ENCODE measurements at places on chromosomes 7 and 10.

DNA sequence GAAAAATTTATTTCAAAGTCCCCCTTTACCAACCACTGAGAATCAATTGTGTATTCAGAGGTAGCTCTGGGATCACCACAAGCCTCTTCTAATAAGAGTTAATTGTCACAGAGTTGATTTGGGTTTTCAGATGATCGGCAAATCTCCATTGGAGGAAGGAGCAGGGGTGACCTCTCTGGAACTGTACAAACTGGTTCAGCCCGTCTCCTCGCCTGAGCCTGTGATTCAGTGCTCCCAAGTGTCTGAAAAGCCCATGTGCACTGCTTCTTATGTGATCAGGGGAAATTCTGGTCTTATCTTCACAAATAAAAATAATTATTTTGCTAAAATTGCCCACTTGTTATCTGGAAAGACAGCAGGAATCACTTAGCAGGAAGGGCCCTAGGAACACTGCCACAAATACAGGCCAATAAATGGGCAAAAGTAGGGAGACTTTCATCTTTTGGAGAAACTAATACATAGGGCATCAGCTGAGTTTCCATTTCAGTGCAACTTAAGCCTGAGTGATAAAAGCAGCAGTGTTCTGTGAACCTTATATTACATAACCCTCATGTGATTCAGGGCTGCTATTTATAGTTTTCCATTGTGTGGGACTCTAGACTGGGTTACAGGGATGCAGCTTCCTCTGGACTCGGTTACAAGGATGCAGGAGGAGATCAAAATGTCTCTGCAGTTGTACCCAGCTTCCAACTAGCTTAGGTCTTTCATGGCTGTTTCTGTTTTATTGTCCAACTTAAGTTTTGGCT, 32.3 kb downstream of the CDK1 start:
- no peak for DNase-seq

DNA sequence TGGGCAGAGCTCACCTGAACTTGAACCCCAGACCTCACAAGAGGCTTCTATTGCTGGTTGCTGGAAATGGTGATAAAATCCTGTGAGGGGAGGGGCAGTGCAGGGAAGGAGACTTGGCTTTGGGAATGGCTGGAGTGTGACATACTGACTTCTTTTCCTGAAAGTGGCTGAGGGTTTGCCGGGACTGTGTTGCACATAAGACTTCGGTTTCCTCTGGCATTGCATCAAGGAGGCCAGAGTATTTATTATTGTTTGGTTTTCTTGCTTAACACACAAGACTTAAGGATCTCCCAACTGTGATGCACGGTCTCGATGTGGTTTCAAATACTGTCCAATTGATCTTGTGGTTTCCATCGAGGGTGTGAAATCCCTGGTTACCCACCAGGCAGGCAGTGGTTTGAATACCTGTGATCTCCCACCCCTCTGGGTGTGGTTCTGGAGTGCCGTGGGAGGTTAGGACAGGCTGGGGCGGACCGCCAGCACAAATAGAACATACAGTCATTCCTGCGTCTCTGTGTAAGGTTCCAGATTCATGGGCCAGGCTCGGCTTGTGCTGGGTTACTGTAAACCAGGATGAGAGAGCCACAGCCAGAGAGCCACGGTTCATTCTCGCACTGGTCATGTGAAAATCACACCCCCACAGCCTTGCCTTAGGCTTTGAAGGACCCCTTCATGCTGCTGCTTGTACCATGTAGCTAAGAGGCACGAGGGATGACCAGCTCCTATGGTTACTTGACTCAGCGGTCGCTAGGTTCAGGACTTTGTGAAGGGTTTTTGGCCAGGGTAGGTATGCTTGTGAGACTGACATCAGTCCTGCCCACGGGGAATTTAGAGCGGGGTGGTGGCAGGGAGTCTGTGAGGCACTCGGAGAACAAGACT, 39.2 kb downstream of the WBP1L start:
- DNase-seq, result no peak

- no peak for DNase-seq
Measured at GRCh38 chr10:75356484-75356883, 45.1 kb downstream of the ZNF503 start.

DNA sequence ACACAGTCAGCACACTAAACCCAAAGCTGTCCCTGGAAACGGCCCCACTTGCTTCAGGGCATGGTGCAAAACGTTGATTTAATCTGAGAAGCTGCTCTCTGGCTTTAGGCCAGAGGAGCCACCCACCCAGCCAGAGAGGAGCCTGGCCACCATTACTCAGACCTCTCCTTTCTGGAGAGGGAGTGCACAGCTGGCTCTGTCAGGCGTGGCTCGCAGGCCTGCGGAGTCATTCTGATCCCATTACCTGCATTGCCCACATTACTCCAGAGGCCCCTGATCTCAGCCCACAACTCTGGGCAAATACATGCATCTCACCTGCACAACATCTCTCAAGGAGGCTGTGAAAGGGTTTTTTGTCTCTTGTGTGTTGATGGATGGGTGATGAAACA, 370.0 kb upstream of the IGFBP3 start:
- DNase-seq, result no peak

GRCh38 chr7:19403691-19404090, 258.5 kb upstream of the FERD3L start:
- no peak for DNase-seq

DNA sequence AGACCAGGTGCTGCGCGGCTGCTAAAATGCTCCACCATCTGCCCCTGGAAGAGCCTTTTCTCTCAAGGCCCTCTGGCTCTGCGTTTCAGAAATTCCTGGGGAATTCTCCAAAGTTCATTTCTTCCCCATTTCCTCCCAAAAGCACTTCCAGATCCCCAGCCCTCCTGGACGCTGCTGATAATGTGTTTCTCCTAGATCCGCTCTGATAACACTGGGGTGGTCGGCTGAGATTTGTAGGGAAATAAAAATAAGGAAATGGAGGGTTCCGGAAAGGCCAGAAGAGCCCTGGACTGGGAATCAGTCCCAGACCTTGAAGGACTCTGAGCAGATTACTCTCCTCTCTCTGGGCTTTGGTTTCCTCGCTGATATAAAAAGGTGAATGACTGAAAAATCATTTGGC, 28.1 kb downstream of the COL13A1 start:
- no peak for DNase-seq

Measured in esophagus squamous epithelium (tissue), 5 donors.